ENCODE measurements at places on chromosomes 3 and 15. TPM values are rescaled to one million over a fixed set of nuclear protein-coding genes. Genes with fewer than 3 reads are reported as not detected.

Gene ITIH3
- 2.0 TPM for total RNA-seq

Gene NR2E3
- total RNA-seq, result 3.0 TPM

- no peak for DNase-seq
Observed at GRCh38 chr3:184058029-184058428, 5.2 kb downstream of the HTR3C start.

GRCh38 chr15:77706482-77707244, 74.0 kb upstream of the LINGO1 start:
- no peak for DNase-seq

DNA sequence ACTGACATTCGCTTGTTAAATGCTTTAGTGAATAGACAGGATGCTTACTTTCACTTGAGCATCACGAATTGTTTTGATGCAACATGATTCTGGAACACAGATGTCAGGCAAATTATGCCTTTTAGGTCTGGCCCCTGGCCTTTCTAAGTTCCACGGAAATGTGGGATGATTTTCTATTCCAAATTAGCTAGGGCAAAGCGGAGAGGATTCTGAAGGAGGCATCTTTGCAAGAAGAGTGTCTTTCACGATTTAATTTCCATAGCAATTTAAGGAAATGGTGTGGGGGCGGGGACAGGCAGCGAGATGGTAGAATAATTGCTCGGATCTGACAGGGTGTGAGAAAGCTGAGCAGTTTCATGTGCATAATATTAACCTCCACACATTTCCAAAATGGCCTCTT, 238.5 kb upstream of the KCNMB2 start:
- DNase-seq, result no peak

DNA sequence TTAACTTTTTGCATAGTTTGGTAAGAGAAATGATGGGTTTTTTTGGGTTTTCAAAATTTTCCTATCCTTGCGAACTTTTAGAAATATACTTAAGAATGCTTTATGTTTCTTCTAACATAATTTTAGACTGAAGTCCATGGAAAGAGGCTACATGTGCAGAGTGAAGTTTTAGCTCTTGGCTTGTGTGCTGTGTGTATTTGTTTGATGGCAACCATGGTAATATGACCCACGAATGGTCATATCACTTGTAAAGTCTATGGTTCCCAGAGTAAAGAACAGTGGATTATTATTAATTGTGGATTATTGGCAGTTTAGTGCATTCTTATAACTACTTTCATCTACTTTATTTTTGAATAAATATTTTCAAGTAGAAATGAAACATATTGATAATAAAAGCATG, 124.0 kb upstream of the GOLGA6L4 start:
- DNase-seq, result no peak
